ENCODE measurements at places on chromosomes 5 and 9.

- no peak for DNase-seq
Observed at GRCh38 chr9:14936491-14936890, 26.3 kb upstream of the FREM1 start.

GRCh38 chr5:51095486-51095885 lies 287.8 kb upstream of the ISL1 start:
- DNase-seq = no peak

- no peak for DNase-seq
Observed at GRCh38 chr9:108265065-108265464, 590.7 kb downstream of the ACTL7B start.

GRCh38 chr5:13921578-13921977 lies 22.9 kb downstream of the DNAH5 start:
- DNase-seq = peak; percentile 12

DNA sequence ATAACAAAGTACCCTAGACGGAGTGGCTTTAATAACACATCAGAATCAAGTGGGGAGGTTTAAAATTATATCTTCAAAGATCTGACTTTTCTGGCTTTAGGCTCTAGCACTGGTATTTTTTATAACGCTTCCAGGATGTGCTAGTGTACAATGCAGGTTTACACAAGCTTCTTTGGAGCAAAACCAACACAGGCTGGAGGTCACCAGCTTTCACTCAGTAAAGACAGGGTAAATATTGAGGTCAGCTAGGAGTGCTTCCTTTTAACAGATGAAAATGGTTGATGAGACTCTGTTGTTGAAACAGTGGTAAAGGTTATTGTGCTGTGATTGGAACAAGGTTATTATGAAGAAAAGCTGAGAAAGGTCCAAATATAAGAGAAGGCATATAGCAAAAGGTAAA lies 414.2 kb downstream of the TAF11L14 start:
- no peak for DNase-seq

Data from fibroblast of skin of scalp (primary cell).